NCI-H1436 (cell line): ENCODE measurements at places on chromosomes 6 and 20.

- DNase-seq: no peak
These were observed 13.6 kb downstream of the STMND1 start for GRCh38 chr6:17115251-17116116.

- no peak for DNase-seq
These were observed 99.9 kb downstream of the NRN1 start for GRCh38 chr6:5906842-5907241.

GRCh38 chr6:142883011-142883410 lies 62.0 kb downstream of the HIVEP2 start:
- no peak for DNase-seq

GRCh38 chr6:113352831-113353230 lies 504.3 kb upstream of the MARCKS start:
- DNase-seq: no peak

- no peak for DNase-seq
These were observed 37.9 kb upstream of the RCAN2 start for GRCh38 chr6:46528961-46529750.

GRCh38 chr20:23222531-23223200 lies 127.9 kb upstream of the NXT1 start:
- DNase-seq: no peak

- DNase-seq: no peak
These were observed 79.5 kb upstream of the PREP start for GRCh38 chr6:105482227-105482844.

DNA sequence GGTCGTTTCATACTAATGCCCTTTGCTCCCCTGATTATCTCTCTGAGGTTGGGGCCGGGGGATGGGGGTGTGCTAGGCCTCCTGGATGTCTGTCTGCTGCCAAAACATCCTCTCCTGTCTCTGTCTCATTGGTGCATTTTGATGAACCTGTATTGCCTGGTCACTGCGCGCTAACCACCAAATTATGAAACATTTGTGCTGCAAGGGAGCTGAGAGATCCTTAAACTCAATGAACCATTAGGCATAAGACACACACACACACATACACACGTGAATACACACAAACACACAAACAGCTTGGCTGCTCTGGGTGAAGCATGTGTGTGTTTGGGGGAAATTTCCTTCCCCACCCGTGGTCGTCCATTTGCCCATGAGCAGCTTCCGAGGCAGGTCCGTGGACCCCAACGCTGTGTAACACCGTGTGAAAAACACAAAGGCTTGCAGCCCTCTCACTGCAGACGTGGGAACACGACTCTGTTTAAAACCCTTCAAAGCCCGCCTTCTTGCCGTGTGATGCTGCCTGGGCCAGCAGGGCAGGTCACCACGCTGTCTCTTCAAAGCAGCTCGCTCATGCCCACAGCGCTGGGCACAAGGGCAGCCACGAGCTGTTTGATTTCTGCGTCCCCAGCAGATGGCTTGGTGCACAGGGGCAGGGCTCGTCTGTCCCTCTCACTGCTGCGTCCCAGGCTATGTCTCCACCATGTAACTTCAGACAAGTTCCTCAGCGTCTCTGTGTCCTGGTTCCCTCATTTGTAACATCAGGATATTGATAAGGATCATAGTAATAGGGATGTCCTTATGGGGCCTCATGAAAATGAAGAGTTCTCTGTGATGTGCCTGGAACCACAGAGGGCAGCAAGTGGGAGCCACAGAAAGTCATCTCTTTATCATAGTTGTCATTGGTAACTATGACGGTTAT lies 96.8 kb downstream of the CDH26 start:
- no peak for DNase-seq

- DNase-seq: no peak
These were observed 168.9 kb downstream of the PDSS2 start for GRCh38 chr6:107290491-107290890.

GRCh38 chr6:36897609-36898008 lies 11.9 kb downstream of the C6orf89 start:
- DNase-seq: no peak

DNA sequence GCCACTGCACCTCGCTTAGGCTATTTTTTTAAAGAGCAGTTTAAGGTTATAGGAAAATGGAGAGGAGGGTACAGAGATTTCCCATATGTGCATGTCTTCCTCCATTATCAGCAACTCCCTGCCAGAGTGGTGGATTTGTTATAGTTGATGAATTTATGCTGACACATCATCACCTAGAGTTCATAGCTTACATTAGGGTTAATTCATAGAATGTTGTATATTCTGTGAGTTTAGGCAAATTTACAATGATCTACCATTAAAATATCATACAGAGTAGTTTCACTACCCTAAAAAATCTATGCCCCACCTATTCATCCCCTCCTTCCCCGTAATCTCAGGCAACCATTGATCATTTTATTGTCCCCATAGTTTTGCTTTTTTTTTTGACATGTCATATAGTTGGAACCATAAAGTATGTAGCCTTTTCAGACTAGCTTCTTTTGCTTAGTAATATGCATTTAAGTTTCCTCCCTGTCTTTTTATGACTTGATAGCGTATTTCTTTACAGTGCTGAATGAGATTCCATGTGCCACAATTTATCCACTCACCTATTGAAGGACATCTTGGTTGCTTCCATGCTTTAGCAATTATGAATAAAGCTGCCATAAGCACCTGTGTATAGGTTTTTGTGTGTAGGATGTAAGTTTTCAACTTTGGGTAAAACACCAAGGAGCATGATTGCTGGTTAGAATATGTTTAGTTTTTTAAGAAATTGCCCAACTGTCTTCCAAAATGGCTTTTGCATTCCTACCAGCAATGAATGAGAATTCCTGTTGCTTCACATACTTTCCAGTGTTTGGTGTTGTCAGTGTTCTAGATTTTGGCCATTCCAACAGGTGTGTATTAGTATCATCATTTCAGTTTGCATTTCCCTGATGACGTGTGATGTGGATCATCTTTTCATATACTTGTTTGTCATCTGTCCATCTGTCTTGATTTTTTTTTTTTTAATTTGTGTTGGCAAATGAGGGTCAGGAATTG lies 60.2 kb downstream of the NCOA3 start:
- DNase-seq: no peak
